Stimulated activated CD4-positive, alpha-beta T cell treated with anti-CD3 and anti-CD28 coated beads, Interleukin-2, amount 100 ng/mL, for 48 hours (primary cell): ENCODE measurements at places on chromosomes 4 and X.

GRCh38 chr4:15753786-15754185 is 24.3 kb upstream of the CD38 start:
- DNase-seq = no peak

- DNase-seq = no peak
Measured at GRCh38 chr4:40557736-40558135, 71.9 kb downstream of the RBM47 start.

DNA sequence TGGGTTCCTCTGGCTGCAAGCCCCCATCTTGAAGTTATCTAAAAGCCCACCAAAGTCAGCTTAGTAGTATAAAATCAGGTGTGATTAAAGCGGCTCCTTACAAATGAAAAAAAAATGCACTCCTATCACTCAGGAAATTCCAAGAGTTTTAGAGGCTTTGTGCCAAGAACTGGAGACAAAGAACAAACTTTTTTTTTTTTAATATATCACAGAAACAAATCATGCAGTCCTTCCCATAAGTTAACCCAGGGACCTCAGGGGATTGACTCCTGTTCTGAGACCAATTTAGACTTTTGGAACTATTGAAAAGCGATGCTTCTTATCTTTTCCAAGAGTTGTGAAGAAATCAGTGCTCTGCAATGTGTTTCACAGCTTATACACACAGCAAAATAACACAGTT is 53.6 kb downstream of the HHIP start:
- DNase-seq = no peak

- DNase-seq = no peak
Measured at GRCh38 chrX:17798921-17799320, 61.6 kb downstream of the SCML1 start.

GRCh38 chr4:7956270-7956808 is 16.7 kb upstream of the AFAP1 start:
- no peak for DNase-seq

DNA sequence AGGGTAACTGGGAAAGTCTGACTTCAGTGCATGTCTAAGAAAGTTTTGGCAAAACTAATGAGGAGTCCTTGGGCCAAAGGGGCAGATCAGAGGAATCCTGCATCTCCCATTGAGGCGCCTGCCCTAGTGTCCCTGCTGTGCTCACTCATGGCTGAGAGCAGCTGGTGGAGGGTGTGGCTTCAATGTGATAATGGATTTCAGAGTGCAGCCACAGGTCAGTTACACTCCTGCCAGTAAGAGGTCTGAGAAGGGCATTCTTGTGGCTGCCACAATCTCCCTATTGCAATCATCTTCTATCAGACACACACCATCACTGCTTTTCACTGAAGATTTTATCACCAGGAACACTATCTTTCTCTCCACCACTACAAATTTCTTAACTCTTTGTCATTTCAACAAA is 457.1 kb downstream of the MID1IP1 start:
- no peak for DNase-seq

DNA sequence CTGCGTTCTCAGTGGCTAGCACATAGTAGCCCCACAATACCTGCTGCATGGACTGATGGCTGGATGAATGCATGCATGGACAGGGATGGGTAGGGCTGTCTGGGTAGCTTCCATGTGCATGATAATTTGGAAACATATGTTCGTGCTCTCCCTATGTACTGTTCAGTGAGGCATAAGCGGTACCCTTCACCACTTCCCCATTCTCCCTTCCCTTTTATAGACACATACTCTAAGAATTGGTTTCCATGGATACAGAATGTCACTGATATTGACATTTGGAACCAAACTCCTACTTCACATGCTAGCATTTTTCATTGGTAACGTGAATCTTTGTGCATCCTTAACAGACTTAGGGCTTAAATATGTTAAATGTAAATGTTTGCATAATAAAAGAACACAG is 20.4 kb downstream of the USP46 start:
- no peak for DNase-seq

GRCh38 chr4:157045507-157046127 is 30.3 kb upstream of the GLRB start:
- DNase-seq = no peak

GRCh38 chrX:15674841-15675489 is 10.4 kb upstream of the CLTRN start:
- peak; percentile 74 for DNase-seq

DNA sequence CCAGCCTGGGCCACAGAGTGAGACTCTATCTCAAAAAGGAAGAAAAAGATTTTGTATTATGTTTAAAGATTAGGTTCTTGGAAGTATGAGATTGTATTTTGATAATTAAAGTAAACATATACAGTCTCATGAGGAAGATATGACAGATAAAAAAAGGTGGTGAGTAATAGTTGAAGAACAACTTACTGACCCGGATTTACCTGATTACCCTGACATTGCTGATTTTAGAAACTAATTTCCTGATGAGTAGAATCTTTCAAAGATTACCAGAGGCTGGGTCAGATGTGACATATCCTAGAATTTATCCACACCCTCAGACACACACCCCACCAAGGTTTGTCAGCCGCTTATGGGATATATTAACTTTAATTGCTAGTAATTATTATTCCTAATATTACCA is 9.5 kb downstream of the CDKL5 start:
- DNase-seq = no peak

- no peak for DNase-seq
Measured at GRCh38 chrX:107728371-107729099, 47.1 kb downstream of the TSC22D3 start.

GRCh38 chr4:161342881-161343568 is 820.8 kb downstream of the FSTL5 start:
- DNase-seq = no peak

GRCh38 chr4:80007745-80008149 is 65.3 kb downstream of the ANTXR2 start:
- no peak for DNase-seq

GRCh38 chrX:153526801-153527200 is 9.4 kb downstream of the ATP2B3 start:
- DNase-seq = no peak

- no peak for DNase-seq
Measured at GRCh38 chr4:89056953-89057398, at the start of gene FAM13A. FAM13A (minus strand) TSS chr4:89057185; CDS start chr4:89056964, 221 bp downstream.

- no peak for DNase-seq
Measured at GRCh38 chr4:142883040-142883832, 37.1 kb upstream of the INPP4B start.

DNA sequence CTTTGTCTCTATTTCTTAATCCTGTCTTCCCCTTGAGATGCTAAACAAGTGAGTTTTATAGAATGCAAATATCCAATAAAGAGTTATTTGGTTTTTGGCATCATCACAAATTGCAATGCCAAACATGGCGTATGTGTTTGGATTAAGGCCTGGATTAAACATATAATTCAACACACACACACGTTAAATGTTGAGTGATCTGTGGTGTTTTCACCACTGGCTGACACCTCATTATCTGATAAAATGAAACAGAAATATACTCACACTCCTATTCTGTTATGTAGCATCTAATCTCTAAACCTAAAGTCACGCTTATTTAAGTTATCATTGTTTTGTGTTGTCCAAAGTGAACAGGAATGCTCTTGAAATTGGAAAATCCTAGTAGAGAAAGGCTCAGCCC is 506.2 kb downstream of the FSTL5 start:
- DNase-seq = no peak

DNA sequence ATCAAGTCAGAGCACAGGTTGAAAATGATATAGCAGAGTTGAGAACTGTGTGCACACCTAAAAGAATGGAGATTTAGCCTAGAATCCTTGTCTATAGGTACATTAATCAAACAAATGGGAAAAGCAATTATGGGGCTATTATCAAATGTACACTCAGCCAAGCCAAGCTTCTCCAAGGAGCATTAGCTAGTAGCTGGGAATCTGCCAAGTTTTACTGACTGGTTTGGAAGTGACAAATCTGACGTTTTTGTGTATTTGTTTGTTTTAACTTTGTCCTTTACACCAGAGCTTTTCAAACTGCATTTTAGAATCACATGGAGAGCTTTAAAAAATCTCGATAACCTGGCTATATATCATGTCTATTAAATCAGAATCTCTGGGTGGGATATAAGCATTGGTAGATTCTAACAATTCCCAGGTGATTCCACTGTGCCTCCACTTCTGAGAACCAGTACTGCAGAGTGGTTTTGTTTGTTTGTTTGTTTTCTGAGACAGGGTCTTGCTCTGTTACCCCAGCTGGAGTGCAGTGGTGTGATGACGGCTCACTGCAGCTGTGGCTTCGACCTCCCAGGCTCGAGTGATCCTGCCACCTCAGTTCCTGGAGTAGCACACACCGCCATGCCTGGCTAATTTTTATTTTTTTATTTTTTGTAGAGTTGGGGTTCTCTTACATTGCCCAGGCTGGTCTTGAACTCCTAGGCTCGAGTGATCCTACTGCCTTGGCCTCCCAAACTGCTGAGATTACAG is 279.8 kb downstream of the UNC5C start:
- DNase-seq = no peak

GRCh38 chr4:114386637-114387233 is 211.9 kb upstream of the UGT8 start:
- no peak for DNase-seq

DNA sequence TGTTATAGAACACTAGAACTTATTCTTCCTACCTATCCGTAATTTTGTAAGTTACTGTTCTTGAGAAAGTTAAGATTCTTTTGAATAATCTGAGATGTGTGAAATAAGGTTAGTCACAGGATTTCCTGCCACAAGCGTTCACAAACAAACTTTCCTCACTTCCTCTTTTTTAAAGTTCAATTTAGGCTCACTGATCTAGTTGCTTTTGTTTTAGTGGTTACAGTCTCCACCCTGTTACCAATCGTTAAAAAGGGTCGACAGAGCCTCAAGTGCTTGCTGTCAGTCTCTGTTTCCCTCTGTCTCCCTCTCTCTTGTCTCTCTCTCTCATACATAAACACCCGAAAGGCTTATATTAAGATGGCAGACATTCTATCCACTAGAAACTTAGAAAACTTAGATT is 35.9 kb upstream of the STK26 start:
- no peak for DNase-seq

DNA sequence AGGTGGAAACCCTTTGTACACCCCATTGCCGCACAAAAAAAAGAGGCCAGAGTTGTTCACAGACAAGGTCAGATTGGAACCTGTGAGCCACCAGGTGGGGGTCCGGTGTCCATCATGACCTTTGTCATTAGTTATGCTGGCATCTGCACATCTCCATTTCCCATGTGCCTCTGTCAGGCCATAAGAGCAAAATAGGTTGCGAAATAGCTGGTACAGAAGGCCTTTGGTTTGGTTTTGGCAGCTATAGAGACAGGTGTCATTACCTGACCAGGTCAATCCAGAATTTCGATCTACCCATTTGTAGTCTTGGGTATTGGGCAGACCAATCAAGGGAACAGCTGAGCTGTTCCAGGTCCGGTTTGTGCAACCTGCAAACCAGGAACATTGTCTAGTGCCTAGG is 6.6 kb downstream of the ERVMER34-1 start:
- no peak for DNase-seq

- no peak for DNase-seq
Measured at GRCh38 chr4:128427832-128428366, 140.3 kb upstream of the PGRMC2 start.

DNA sequence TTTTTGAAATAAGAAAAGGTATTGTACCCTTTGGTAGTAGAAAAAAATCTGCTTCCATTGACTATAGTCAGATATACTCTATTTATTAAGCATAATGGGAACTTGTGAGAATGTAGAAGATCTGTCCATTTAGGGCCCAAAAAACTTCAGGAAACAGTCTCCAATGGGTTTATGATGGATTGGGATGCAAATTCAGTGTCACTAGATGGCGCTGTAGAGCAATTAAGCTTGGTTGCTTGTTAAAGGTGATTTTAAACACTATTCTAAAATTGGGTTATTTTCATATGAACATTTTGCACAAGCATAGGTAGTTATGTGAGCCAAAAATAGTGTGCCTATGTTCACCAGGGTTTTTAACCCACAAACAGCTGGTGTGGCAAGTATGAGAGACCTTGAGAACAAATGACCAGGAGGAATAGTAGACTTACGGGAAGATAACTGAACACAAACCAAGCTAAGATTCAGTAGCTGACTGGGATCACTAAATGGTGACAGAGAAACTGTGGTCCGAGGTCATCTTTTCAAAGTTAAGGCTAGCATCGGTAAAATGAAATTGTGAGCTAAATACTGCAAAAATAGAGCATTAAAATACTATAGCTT is 80.3 kb upstream of the LSM6 start:
- peak; percentile 19 for DNase-seq

- DNase-seq = no peak
Measured at GRCh38 chrX:24646006-24646405, 1.1 kb downstream of the PCYT1B start.

DNA sequence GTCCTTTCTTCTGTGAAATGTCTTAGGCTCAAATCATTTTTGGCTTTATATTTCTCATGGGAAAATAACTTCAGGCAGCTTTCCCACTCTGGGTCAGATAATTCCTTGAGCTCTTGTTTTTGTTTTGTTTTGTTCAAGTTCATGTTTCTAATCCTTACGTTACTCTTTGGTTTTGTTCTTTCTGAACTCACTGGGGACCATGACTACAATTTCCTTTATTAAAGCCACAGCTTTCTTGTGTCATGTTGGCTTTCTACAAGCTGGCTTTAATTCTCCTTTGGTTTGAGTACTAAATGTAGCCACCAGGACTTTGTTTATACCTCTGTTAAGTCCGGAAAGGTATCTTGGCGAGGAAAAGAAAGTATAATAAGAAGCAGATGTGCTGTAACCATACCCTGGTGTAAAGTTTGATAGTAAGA is 30.8 kb upstream of the ANXA3 start:
- no peak for DNase-seq

GRCh38 chr4:183130328-183131155 is 31.5 kb downstream of the WWC2 start:
- no peak for DNase-seq
